Stimulated activated CD4-positive, alpha-beta T cell treated with anti-CD3 and anti-CD28 coated beads, Interleukin-1b, Interleukin-23, amount 100 ng/mL, for 1 hour (primary cell): ENCODE measurements at places on chromosomes 2 and 18.

DNA sequence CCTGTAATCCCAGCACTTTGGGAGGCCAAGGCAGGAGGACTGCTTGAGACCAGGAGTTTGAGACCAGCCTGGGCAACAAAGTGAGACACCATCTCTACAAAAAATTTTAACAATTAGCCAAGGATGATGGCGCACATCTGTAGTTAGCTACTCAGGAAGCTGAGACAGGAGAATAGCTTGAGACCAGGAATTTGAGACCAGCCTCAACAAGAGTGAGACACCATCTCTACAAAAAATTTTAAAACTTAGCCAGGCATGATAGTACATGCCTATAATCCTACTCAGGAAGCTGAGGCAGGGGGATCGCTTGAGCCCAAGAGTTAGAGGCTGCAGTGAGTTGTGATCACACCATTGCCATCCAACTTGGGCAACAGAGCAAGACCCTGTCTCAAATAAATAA, 7.0 kb downstream of the MEMO1 start:
- DNase-seq: no peak

DNA sequence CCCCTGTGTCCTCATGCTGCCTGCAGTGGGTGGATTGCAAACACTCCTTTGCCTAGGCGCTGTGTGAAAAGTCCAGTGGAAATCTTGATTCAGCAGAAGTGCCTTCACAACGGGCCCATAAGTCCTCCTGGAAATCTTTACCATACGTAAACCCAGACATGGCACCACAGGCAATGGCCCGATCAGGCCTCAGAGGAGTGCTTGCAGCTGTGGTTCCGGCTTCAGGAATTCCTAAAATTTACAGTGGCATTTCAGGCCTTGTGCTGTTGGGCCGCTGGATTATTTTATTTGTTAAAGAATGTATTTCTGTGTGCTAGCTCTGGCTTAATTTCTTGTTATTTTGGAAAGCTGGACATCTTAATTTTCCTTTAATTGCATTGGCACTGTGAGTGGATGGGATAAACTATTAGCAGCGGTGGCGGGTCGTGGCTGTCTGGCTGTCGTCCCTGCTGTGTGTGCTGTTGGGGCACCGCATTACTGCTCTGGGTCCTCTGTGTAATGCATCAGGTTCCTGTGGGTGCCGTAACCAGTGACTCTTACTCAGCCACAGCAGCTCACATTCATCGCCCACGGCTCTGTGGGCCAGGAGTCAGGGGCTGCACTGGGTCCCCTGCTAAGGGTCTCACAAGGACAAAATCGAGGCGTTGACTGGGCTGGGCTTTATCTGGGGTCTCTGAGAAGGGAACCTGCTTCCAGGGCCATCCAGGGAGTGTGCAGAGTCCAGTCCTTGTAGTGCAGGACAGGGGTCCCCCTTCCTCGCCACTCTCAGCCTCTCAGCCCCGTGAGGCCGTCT, 73.1 kb downstream of the RTP5 start:
- no peak for DNase-seq

GRCh38 chr2:161905389-161906046, 168.5 kb downstream of the DPP4 start:
- DNase-seq: no peak

- no peak for DNase-seq
Observed at GRCh38 chr2:24485197-24485596, 5.9 kb upstream of the NCOA1 start.

GRCh38 chr18:28248653-28249052, 71.7 kb upstream of the CDH2 start:
- no peak for DNase-seq

- no peak for DNase-seq
Observed at GRCh38 chr2:20021405-20022009, 9.0 kb upstream of the MATN3 start.

DNA sequence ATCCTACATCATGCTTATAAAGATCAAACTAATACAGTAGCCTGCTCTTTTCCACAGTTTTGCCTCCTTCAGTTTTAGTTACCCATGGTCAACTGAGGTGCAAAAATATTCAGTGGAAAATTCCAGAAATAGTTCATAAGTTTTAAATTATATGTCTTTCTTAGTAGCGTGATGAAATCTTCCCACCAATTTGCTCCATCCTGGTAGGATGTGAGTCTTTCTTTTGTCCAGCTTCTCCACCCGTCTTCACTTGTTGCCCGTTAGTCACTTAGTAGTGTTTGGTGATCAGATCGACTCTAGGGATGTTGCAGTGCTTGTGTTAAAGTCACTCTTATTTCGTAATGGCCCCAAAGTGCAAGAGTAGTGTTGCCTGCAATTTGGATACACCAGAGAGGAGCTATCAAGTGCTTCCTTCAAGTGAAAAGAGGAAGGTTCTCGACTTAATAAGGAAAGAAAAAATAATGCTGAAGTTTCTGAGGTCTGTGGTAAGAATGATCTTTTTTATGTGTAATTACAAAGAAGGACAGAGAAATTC, 57.0 kb downstream of the CEP192 start:
- DNase-seq: no peak

DNA sequence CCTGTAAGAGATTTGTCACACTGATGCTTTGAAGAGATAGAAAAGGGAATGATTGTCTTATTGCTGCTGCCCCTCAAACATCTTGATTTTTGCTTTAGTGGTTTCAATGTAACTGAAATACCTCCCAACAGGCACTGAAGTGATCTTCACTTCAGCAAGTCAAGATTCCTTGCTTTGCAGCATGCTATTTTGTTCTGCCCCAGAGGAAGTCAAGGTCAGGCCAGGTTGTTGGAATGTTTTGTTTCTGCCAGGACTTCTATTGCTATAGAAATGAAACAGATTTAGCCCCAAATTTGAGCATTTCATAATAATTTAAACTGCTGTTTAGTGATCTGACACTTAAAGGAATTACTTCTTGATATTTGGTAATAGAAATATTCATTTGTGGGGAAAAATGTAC, 277.6 kb downstream of the ZNF804A start:
- DNase-seq: no peak

GRCh38 chr2:58378152-58378551, 137.0 kb upstream of the FANCL start:
- no peak for DNase-seq

GRCh38 chr2:150438654-150439053, 48.8 kb downstream of the RND3 start:
- no peak for DNase-seq

- no peak for DNase-seq
Observed at GRCh38 chr2:6368281-6368680, 497.4 kb downstream of the CMPK2 start.

- DNase-seq: no peak
Observed at GRCh38 chr2:99183025-99183424, 2.0 kb downstream of the MRPL30 start.

GRCh38 chr2:236888794-236889780, 196.6 kb upstream of the COPS8 start:
- DNase-seq: no peak

DNA sequence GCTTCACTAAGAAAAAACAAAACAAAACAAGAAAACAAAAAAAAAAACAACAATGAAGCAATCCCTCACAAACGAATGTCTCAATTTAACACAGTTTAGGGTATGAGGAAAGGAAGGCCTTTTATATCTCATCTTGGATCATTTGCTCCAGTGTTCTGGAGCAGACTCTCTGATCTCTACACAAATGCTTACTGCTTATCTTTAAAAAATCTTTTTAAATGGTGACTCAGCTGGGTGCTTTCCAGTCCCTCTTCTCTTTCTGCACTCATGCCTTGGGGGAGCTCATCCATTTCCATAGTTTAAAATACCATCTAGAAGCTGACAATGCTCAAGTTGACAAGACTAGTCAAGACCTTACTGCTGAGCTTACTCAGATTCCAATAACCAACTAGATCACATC, 56.2 kb downstream of the ETAA1 start:
- DNase-seq: no peak

DNA sequence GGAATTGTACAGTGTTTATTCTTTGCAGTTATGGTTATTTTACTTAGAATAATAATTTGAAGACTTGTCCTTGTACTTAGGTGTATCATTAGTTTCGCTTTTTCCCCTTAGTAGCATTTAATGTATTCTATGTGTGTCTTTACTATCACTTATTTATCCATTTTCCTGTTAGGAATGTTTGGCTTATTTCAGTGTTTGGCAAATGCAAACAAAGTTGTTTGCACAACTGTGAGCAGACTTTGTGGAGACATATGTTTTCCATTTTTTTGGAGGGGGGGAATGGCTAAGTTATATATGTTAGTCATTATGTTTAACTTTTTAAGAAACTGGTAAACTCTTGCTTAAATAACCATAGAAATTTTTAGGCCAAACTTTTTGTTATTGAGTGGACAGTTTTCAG, 447.7 kb downstream of the SOX11 start:
- DNase-seq: no peak

DNA sequence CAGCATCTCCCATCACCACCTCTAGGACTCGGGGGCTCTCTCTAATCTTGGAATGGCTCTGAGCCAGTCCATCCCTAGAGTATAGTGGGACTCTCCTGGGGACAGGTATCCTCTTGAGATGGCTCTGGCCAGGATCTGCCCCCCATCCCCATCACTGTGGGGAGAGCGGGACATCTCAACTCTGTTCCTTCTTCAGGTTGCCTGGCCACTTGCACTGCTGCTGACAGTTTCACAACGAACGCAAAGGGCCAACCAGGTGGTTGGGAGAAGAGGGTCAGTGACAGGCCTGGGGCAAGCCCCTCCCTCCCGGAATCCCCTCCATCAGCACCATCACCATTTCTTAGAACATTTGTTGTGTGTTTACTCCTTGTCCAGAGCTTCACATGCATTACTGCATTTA, 62.6 kb downstream of the CIB4 start:
- no peak for DNase-seq

DNA sequence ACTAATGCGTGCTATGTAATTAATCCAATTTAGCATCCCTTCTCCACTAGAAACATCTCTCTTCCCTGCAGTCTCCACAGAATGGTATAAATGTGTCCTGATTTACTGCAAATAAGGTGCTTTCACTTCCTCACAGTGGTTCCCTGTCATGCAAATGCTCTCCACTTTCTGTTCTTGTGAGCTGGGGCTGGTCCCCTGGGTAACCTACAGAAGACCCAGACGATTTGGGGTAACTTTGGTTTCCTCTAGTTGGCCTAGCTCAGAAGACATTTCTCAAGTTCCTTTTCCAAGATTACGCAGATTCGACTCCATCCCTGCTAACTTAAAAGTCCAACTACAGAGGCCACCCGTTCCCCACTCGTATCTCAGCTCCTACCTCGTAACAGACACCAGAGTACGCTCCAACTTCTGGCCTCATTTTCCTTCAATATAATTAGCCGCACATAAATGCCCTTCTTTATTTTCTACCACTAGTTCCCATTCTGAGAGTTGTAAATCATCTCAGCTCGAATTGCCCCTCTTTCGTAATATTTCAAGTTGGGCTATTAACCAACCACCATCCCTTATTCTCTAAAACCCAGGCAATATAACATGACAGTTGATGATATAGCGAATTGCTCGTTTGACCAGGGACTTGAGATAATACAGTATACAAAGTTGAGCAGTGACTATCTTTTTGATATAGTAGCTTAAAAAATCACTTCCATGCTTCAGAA, 28.8 kb upstream of the NEDD4L start:
- no peak for DNase-seq

GRCh38 chr2:269356-270030, 4.7 kb downstream of the ACP1 start:
- DNase-seq: no peak

DNA sequence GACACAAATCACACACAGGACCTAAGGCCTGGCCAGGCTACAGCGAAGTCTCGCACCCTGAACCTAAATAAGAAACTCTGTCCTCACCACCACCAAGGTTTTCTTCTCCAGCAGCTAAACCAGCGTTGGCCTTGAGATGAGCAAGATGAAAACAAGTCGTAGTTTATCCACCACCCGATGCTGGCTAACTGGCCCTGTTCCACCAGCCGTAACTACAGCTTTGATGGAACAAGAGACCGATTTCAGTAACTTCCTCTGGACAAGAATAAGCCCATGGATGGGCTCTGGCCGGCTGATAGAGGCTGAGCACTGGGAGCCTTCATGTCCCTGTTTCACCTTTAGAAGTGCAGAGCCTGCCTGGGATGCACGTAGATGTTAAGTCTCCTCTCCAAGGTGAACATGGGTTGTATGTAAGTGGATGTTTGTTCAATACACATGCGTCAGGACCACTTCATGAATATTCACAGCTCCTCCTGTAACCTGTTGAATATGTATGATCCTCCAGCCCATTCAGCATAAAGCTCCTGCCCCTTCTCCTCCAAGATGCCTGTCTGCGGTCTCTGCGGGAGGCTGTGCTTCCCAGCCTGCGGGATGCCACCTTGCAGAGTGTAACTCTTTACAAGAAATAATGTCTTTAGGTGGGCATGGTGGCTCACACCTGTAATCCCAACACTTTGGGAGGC, 24.2 kb downstream of the ADI1 start:
- DNase-seq: no peak

DNA sequence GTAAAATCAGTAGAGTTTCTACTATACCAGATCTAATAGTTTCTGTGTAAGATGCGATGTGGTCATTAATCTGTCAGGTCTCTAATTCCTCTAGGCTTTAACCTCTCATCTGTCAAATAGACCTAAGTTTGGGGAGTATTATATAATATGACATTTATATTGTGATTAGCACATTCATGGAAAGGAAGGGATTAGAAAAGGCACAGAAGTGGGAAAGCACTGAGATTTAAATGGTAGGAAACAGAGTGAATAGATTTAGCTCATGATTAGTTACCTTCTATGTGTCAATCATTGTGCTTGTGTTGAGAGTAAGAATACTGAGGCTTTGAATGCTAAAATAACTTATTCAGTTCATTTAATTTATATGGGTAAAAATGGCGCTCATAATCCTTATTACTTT, 118.0 kb downstream of the LRP1B start:
- no peak for DNase-seq

GRCh38 chr2:190431907-190432306, 23.8 kb downstream of the MFSD6 start:
- DNase-seq: no peak

- DNase-seq: no peak
Observed at GRCh38 chr18:49524349-49524748, 37.3 kb upstream of the C18orf32 start.

DNA sequence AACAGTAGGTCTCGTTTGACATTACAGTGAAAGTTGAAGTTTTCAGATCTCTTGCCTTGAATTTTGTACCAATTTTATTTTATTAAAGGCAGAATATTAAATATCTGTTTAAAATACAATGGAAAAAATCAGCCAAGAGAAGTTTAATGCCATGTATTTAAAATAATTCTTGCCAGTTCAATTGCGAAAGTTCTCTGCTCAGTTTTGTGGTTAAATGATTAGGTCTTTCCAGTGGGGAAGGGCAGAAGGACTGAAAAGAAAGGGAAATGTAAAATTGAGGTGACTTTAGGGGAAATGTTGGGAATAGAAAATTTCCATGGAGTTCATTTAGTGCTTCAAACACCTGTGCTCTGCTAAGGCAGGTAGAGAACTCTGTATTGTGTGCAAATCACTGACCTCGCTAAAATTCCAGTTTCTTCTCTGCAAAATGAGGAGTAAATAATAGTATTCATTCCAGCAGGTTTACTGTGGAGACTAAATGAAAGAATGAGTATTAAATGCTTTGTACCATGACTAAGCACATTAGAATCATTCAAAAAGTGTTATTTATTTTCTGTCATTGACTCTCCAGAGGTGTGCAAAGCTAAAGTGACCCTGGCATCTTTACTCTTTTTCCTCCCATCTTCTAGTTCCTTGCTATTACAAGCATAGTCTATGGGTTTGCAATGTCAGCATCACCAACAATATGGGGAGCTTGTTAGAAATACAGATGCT, 74.4 kb downstream of the KIAA1328 start:
- DNase-seq: no peak

GRCh38 chr18:23689031-23689615, at the start of gene LAMA3:
Gene LAMA3 (plus strand): TSS chr18:23689453. CDS start chr18:23689684, 231 bp downstream.
- DNase-seq: no peak

GRCh38 chr2:68172990-68173700, 15.5 kb downstream of the PNO1 start:
- no peak for DNase-seq
